Head of caudate nucleus (tissue), 42 donors: ENCODE measurements at places on chromosomes 7 and 10.
A peak's percentile ranks its signal among the peaks of the same experiment; 100 is the strongest.

DNA sequence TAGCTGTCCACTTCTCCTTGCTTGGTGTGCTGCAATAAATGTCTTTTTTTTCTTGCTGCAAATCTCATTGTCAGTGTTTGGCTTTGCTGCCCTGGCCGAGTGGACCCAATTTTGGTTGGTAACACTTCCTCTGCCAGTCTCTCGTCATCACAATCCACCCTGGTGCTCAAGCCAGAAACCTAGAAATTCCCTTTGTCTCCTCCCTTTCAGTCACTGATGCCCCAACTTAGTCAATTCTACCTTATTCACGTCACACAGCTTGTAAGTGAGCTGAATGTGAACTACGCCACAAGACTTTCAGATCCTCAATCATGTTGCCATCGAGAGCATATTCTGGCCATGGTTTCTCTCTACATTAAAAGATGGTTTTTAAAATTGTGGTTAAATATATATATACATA is 13.0 kb upstream of the FRA10AC1 start:
- DNase-seq: no peak

DNA sequence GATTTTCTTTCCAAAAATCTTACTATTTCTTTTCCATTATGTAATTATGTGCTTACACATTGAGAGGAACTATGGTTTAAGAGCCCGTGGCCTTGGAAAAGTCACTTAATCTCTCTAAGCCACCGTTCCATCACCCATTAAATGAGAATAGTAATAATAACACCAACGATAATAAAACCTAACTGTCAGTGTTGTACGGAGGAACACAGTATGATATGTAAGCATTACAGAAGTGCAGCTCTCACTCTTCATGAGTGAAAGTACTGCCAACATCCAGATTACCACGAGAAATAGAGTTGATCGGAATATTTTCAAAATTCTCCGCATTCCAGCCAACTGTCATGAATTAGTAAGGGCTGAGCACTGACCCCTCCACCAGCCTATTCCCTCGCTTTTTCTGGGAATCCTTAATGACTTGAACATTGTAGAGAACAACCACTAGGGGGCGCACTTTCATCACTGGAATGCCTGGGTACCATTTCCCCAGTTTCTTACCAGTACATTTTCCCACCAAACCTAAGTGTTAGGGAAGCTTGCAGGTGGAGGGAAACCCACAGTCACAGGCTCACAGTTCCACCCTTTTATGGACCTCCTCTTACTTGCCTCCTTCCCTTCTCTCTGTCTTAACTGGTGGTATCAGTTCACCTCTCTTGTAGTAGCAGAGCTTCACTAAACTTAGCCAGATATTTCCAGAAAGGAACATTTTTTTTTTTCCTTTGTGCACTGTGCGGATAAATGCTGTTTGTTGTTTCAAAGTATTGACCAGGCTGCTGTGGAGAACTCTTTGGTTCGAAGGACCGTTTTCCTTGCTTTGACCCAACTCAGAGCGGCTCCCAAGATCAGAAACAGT is 27.8 kb downstream of the NKX2-3 start:
- DNase-seq: peak; percentile 35

DNA sequence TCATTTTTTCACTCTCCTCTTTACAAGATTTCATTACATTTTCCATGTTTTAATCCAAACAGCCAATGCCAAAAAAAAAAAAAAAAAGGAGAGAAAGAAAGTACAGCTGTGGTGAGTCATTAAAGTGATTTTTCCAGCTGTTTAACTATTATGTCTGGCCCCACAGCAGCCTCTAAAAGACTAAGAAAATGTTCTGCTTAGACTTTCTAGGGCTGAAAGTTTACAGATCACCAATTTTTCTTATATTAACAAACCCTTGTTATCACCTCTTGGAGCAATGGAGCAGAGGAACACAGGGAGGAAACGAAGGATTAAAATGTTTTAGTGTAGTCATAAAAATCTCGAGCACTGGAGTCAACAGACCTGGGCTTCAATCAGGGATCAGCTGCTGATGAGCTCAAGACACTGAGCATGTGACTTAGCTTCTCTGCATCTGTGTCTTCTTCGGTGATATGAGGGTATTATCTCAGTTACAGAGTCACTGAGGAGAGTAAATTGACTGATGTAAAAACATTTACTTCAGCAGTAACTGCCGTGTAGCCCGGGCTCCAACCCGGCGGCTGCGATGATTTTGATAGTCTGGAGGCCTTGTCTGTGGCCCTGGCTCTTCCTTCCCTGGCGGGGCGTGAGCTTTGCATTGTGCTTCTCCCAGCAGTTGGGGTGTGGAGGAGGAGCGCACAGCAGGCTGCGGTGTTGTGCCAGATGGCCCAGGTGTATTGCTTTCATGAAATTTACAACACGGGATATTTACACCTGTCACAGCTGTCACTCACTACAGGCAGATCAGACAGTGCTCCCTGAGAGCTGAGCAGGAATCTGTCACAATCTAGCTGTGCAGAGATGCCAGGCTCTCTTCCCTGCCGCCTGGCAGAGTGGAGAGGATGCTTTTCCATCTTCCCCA is 298.3 kb upstream of the FZD8 start:
- no peak for DNase-seq

DNA sequence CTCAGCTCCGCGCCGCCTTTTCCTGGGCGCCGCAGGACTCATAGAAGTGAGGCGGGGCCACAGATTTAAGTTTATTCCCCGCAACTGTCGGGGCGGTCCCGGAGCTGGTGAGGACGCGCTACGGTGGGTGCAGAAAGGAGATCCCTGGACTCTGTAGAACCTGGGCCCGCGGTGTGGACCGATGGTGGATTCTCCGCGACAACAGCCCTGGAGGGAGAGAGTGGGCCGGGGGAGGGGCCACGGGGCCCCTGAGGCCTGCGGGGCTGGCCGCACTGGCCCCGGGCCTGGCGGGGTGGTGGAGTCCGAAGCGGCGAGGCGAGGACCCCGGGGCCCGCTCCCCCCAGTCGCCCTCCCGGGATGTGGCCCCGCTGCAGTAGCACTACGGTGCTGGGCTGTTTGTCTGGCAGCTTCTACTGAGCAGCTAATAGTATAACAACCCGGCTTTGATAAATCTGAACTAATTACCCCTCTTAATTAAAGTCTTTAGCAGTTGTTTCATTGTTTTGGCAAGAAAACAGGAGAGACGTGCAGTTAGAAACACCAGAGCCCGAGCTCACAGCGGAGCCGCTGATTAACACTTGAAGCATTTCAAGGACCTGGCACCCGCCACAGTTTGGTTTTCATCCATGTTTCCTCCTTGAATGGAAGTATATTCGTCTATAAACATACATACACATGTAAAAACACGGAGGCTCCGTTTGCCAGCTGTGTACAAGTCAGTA is 4.2 kb downstream of the FEZF1 start:
- DNase-seq: peak; percentile 48

DNA sequence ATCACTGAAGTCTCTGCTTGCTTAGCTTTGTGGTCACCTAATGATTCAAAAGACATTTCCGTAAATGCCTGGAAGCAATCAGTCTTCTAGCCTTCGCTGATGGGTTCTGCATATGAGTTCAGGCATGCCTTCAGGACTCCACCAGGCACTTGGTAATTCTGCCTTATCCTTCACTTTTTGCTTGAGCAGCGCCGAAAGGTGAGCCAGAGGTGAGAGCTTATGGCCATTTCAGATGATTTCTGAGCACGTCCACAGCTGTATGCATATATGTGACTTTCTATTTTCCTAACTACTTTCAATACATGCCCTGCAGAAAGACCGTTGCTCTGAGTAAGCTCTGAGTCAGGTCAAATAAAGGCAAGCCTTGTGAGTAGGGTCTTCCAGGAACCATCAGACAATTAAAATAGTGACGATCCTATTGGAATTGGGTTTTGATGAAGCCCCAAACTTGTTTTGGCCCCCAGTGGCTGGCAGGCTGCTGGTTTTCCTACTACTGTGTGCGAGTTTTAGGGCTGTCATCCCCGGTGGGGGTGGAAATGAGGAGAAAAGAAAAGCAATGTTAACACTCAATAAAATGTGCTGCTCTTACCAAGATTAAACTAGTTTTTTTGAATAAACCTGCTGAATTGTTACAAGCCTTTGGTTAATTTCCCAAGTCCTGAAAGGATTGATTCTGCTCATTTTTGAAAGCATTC is 154.4 kb upstream of the AKR1E2 start:
- DNase-seq: no peak

DNA sequence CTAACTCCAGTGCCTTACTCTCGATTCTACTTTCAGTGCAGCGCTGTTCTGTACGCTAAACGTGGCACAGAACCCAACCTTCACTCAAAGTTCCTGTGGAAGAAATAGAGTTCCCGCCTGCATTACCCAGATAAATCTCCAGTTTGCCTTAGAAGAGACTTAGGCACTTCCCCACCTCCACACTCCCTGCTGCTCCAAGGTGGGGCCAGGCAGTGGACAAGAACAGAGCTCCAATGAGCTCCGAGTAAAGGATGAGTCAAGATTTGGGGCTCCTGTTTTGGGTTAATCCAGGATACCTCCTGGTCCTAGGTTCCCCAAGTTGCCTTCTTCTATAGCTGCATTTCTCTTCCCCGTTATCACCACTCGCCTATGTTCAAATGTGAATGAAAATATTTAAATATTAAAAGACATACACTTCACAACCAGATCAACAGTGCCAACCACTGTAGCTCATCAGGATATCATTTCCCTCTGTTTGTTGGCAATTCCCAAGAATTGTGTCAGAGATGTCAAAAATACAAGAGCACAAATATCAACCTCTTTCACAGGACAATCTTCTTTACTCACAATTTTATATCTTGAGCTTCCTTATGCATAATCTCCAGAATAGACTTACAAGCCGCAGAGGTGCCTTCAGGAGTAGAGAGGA is 48.0 kb downstream of the MALSU1 start:
- no peak for DNase-seq

DNA sequence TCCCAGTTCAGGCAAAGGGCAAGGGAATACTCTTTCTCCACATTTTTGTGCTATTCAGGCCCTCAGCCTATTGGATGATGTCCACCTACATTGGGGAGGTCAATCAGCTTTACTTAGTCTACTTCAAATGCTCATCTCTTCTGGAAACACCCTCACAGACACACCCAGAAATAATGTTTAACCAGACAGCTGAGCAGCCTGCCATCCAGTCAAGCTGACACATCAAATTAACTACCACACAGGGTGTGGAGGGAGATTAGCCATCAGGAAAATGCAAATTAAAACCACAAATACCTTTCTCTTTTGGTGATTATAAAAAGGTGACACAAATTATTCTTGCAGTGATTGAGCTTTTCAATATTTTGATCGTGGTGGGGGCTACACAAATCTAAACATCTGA is 74.7 kb upstream of the FZD8 start:
- no peak for DNase-seq

- DNase-seq: peak; percentile 17
These were observed 8.8 kb downstream of the DRGX start for GRCh38 chr10:49387071-49387470.

DNA sequence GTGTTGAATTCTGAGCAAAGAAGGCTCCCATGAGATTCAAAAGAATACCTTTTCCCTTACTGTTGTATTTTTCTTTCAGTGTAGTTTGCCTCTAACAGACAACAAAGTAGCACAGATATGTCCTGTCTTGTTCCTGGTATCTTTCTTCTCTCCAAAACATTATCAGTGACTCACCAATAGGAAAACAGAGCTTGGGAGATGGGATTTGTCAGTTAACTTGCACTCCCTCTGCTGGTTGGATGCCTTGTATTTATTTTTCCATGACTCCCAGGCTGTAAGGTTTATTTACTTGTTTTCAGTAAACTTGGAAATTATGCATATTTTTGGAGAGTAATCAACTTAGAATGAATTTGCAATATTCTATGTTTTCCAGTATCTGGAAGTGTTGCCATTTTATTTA is 129.7 kb downstream of the SAMD9 start:
- DNase-seq: no peak

DNA sequence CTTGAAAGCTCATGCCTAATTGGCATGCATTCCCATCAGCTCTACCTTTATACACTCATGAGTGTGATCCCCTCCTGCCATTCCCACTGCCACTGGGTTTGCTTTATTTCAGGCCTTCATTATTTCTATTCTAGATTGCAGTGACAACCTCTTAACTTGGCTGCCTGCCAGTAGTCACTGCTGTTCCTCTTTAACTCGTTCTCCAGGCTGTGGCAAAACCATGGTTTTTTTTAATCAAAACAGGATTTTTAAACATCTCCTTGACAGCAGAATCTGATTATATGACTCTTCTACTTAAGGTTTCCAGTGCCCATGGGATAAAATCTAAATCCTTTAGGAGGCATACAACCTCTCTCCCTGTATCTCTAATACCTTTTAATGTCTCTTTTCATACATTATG is 223.7 kb upstream of the PCDH15 start:
- no peak for DNase-seq

- DNase-seq: no peak
These were observed 266.5 kb upstream of the HGF start for GRCh38 chr7:82036146-82036886.

- no peak for DNase-seq
These were observed 246.1 kb downstream of the RPS24 start for GRCh38 chr10:78279756-78280155.

GRCh38 chr7:50814166-50814565 is 31.5 kb upstream of the GRB10 start:
- no peak for DNase-seq

DNA sequence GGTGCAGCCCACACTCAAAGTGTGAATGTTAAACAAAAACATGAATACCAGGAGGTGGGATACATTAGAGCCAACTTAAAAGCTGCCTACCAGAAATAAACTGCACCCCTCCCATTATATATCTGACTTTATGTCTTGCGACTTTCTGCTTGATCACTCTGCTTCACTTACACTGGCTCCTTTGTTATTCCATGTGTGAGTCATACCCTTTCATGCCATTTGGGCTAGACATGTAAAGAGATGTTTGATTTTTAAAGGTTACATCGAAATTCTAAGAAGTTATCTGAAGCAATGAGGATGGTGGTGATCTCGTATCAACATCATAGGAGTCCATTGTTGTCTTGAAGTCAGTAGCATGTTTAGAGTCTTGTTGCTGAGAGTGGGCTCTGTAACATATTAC is 31.6 kb upstream of the ETV1 start:
- DNase-seq: no peak

GRCh38 chr7:117907049-117907640 is 33.9 kb upstream of the CTTNBP2 start:
- no peak for DNase-seq

DNA sequence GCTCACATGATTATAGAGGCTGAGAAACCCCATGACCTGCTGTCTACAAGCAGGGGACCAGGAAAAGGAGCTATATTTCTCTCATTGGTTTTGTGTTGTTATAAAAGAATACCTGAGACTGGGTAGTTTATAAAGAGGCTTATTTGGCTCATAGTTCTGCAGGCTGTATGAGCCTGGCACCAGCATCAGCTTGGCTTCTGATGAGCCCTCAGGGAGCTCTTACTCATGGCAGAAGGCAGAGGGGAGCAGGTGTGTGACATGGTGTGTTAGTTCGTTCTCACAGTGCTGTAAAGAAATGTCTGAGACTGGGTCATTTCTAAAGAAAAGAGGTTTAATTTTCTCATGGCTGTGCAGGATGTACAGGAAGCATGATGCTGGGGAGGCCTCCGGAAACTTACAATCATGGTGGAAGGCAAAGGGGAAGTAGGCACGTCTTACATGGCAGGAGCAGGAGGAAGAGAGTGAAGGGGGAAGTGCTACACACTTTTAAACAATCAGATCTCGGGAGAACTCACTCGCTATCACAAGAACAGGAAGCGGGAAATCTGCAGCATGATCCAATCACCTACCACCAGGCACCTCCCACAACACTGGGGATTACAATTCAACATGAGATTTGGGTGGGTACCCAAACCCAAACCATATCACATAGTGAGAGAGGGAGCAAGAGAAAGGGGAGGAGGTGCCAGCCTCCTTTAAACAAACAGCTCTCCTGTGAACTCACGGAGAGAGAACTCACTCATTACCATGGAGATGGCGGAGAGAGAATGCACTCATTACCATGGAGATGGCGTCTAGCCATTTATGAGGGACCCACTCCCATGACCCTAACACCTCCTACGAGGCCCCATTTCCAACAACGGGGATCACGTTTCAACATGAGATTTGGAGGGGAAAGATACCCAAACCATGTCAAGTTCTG is 133.4 kb downstream of the JCAD start:
- no peak for DNase-seq
